NCI-H1105 (cell line): ENCODE measurements at places on chromosomes 5 and 9.

DNA sequence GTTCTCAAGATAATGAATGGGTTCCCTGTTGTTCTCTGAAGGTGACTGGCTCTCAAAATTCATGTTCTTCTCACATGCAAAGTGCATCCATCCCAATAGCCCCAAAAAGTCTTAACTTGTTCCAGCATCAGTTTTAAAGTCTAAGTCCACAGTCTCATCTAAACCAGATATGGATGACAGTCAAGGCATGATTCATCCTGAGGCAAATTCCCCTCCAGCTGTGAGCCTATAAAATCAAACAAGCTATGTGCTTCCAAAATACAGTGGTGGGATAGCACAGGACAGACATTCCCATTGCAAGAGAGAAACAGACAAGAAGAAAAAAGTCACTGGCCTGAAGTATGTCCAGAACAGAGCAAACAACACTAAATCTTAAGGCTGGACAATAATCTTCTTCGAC is 25.4 kb downstream of the FBXO10 start:
- DNase-seq, result no peak

DNA sequence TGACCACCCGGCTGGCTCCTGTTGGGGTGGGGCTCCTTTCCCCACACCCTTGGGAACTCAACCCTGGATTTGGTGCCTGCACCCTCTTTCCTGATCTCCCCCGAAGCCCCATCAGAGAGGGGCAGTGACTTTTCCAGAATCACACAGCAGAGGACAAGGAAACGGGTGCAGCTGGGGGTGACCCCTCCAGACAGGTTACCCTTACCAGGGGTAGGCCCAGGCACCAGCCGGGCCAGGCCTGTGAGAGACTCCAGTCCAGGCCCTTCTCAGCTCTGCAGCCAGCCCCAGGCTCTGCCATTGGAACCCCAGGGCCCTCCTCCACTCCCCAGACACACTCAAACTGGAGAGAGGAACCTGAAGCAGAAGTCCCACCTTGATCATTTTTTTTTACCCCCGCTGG is 19.0 kb upstream of the PHYHD1 start:
- no peak for DNase-seq

DNA sequence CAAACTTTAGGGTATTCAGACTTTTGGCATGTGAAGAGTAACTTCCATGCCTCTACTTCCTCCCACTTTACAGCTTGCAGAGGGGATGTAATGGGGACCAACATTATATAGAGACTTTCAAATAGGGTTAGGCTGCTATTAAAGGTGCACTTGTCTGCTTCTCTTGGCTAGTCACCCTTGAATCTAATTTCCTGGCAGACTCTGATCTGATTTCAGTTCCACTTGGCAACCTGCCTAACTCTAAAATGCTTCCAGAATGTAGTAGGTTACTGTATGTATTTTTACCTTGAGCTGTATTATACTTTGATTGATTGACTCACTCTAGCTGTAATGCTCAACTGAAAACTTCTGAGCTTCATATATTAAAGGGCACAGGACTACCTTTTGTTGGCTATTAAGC is 693.4 kb downstream of the KCTD16 start:
- DNase-seq, result peak; percentile 17

- DNase-seq, result no peak
Observed at GRCh38 chr9:37911271-37911681, 7.3 kb upstream of the SLC25A51 start.

GRCh38 chr9:85522459-85523092 is 219.2 kb downstream of the AGTPBP1 start:
- peak; percentile 30 for DNase-seq

DNA sequence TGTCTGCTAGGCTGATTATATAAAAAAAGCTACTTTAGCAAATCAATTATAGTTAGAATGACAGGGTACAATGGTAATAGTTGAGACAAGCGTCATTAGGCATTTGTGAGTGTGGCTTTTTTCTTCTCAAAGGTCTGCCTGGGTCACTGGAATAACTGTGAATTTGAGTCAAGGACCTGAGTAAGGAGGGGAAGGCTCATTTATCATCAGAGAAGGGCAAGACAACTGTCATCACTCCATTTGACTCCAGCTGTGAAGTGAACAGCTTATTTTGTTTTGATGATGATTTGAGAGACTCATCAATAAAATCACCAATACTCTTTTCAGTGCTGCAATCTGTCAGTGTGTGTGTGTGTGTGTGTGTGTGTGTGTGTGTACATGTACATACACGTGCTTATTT is 118.6 kb downstream of the MAT2B start:
- DNase-seq, result no peak

GRCh38 chr5:1806974-1807373 is 5.8 kb downstream of the NDUFS6 start:
- no peak for DNase-seq

GRCh38 chr5:125152044-125152443 is 405.6 kb upstream of the ZNF608 start:
- DNase-seq, result no peak

DNA sequence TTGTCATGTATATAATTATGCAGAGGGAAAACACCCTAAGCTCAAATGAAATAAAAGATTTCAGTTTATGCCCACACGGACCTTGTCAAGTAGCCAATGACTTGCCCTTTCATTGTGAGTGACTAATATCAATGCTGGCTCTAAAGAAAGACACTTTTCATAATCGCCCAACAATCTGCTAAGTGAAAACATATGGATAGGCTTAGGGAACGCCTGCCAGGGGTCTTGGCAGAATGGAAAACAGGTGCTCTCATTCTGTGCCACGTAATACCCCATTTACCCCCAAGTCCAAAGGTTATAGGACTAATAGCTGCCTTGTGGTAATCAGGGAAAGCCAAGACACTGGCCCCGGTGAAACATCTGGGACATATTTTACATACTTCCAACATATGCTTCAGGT is 157.7 kb downstream of the SLF1 start:
- no peak for DNase-seq

DNA sequence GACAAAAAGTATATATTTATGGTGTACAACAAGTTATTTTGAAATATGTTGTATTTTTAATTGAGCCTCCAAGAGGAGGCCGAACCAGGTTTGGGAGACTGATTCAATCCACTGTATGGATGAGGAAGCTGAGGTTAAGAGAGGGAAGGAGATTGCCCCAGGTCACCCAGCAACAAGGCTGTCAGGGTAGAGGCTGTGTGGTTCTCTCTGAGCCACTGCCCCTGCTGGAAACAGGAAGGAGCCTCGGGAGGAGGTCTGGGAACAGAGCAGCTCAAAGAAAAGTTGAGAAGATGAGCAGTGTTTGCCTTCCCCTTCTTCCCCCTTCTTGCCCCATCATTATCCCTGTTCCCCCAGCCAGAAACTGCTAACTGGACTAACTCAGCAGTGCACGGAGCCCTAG is 6.6 kb upstream of the FAT2 start:
- no peak for DNase-seq

GRCh38 chr5:65482736-65483545 is 1.2 kb upstream of the ADAMTS6 start:
- DNase-seq, result peak; percentile 13

- DNase-seq, result no peak
Observed at GRCh38 chr5:87069974-87070608, 197.6 kb upstream of the RASA1 start.

- DNase-seq, result no peak
Observed at GRCh38 chr5:10703676-10704075, 57.4 kb downstream of the DAP start.

DNA sequence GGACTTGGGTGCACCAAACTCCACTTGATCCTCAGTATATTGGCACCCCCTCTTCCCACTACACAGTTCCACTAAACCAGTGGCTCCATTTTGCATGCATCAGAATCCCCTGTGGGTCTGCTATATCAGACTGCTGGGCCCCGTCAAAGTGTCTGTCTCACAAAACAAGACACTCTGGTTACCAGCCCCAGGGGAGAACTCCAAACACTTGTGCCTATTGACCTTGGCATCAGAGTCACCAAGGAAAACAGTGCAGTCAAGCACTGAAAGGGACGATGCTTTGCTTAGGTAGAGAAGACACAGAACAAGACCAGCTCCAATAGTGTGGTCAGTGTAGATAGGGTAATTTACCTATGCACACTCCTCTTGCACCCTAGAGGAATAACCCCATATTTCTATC is 205.8 kb upstream of the RAI14 start:
- no peak for DNase-seq

DNA sequence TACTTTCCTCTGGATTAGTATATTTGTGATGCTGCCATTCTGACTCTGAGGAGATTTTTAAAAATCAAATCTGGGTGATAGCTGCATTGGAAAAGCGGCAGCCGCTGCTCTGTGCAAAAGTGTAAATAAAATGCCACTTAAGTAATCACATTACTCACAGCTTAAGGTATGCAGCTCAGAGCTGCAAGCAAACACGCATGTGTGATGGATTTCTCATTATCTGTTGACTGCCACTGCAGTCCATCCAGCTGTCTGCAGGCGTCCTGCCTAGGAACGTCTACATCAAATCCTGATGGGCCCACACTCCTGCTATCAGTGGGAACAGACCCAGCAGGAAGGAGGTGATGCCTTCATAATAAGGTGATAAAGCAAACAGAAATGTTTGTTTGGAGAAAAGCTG is 216.9 kb downstream of the SPOCK1 start:
- DNase-seq, result no peak

- DNase-seq, result no peak
Observed at GRCh38 chr5:13664377-13664776, 280.1 kb downstream of the DNAH5 start.

- no peak for DNase-seq
Observed at GRCh38 chr5:14213253-14213652, 70.1 kb downstream of the TRIO start.

GRCh38 chr9:2120926-2121689 is 106.0 kb downstream of the SMARCA2 start:
- no peak for DNase-seq

DNA sequence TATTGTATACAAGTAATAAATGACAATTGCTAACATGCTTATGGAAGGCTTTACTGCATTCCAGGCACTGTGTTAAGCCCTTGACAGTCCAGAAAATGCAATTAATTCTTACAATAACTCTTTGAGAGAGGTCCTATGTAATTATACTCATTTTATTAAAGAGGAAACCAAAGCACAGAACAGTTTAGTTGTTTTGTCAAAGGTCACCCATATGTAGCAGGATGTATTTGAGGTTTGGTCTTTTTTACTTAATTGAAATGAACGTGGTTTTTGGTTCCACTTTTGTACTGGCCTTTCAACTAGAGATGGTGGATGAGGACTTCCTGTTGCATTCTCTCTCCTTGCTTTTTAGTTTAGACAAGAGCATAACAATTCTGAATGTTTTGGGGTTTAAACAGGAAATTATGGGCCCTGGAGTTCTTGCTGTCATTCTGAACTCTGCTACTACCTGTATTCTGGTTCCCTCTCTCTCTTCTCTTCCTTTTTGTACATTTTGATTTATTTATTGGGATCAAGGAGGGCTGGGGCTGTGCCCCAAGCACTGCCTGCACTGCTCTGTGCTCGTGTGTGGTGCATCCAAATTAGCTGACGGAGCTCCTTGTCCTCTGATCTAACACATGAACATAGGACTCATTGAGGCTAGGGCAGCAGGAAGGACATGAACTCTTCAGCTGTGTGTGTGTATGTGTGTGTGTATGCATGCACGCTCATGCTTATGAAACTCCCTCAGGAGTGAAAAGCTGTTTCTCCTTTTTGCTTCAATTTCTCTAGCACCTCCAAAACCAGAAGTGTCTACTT is 47.4 kb downstream of the SLC28A3 start:
- no peak for DNase-seq

DNA sequence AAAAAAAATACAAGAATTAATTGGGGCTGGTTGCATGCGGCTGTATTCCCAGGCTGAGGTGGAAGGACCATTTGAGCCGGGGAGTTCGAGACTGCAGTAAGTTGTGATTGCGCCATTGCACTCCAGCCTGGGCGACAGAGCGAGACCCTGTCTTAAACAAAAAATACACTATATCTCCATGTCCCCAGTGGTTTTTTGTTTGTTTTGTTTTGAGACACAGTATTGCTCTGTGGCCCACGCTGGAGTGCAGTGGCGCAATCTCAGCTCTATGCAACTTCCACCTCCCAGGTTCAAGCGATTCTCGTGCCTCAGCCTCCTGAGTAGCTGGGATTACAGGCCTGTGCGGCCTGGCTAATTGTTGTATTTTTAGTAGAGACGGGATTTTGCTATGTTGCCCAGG is 1.2 kb downstream of the COQ4 start:
- DNase-seq, result no peak

GRCh38 chr9:81558091-81558830 is 131.1 kb downstream of the TLE1 start:
- DNase-seq, result no peak

- no peak for DNase-seq
Observed at GRCh38 chr5:168059131-168059530, 232.3 kb upstream of the WWC1 start.

GRCh38 chr9:81002242-81002641 is 687.1 kb downstream of the TLE1 start:
- DNase-seq, result no peak

GRCh38 chr5:111682121-111682520 is 74.9 kb downstream of the NREP start:
- no peak for DNase-seq

GRCh38 chr9:126342621-126343031 is 16.0 kb downstream of the MVB12B start:
- no peak for DNase-seq

DNA sequence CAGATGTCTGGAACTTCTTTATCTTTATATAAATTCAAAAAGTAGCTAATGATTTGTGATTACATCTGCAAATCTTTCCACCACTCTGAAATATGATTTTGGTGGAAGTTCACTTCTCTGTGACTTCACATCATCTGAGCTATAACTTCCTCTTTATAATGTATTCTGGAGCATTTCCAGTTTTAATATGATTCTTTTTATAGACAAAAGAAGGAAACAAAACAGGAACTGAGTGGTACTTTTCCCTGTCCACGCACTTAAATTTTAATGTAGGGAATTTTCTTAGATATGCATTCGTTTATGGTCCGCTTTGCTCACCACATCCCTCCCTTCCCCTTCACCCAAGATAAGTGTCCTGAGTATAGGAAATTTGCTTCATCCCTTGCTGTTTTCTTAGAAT is 333.5 kb downstream of the CHSY3 start:
- DNase-seq, result no peak
